NCI-H345 (cell line): ENCODE measurements at places on chromosomes 16 and 17.

DNA sequence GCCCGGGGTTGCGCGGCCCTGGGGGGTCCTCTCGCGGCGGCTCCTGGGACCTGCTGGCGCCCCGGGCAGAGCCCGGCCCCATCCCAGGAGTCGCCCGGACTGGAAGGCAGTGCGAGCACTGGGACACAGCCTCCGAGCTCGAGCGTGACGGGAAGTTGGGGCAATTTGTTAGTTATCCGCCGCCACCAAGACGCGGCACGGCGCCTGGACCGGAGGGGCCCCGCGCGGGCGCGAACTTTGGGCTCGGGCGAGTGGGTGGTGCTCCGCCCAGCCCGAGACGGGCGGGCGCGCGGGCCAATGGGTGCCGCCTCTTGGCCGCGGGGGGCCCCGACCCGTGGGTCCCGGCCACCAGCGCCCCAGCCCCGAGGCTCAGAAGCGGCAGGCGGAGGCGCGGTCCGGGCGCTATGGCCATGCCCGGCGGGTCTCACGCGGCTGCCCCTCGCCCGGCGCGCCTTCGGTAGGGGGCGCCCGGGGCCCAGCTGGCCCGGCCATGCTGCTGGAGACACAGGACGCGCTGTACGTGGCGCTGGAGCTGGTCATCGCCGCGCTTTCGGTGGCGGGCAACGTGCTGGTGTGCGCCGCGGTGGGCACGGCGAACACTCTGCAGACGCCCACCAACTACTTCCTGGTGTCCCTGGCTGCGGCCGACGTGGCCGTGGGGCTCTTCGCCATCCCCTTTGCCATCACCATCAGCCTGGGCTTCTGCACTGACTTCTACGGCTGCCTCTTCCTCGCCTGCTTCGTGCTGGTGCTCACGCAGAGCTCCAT is at the start of gene ADORA2B:
TSS of gene ADORA2B (plus strand) at position 372 of the 768 bp plus-strand sequence. CDS start at position 491, 119 bp downstream.
- peak; percentile 8 for DNase-seq

DNA sequence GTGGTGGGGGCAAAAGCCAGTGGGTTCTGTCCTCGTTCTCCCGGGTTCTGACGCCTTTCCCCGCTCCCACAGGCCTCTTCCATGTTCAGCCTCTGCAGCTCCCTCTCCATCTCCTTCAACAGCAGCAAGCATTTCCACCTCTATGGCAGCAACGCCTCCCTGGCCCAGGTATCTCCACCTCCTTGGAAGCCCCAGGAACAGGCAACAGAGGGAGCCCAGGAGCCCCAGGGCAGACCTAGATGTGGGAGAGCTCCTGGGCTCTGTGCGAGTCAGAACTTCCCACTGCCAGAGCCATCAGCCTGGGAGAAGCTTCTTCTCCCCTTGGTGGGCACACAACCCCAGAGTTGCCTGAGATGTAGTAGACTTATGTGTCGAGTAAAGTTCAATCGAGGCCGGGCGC is 7.8 kb downstream of the ZNF768 start:
- DNase-seq: no peak

DNA sequence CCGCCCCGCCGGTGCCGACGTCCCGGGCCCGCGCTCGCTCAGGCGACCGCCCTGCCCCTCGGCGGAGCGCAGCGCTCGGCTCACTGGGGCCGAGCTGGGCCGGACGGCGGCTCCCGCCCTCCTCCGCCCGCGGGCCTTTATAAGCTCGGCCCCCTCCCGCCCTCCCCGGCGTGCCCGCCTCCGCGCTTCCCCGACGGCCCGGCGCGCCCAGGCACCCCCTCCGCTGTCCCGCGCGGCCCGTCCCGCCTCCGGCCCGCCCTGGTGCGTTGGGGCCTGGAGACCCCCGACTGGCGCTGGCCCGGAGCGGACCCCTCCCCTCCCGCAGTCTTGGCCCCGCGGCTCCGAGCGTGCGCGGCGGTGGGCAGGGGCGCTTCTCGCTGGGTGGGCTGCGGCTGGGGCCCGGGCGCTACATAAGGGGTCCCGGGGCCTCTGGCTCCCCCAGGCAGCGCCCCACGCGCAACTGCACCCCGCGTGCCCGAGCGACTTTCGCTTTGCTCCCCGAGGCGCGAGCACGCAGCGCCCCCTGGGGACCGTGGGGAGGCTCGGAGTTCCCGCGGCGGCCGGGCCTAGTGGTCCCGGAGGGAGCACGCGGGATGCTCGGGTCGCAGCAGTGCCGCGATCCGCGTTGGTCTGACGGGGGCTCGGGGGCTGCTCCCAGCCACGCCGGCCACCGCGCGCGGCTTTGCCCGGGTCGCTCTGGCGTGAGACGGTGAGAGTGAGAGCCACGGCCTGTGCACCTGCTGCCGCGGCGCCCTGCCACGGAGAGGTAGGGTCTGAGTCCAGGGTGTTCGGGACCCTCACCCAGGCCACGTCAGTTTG is at the start of gene PIEZO1:
TSS of gene PIEZO1 (minus strand) at position 115 of the 819 bp plus-strand sequence. CDS start 256 bp downstream, outside the sequence.
- peak; percentile 17 for DNase-seq

- peak; percentile 74 for DNase-seq
Measured at GRCh38 chr17:1486802-1487695, 5.4 kb downstream of the MYO1C start.

DNA sequence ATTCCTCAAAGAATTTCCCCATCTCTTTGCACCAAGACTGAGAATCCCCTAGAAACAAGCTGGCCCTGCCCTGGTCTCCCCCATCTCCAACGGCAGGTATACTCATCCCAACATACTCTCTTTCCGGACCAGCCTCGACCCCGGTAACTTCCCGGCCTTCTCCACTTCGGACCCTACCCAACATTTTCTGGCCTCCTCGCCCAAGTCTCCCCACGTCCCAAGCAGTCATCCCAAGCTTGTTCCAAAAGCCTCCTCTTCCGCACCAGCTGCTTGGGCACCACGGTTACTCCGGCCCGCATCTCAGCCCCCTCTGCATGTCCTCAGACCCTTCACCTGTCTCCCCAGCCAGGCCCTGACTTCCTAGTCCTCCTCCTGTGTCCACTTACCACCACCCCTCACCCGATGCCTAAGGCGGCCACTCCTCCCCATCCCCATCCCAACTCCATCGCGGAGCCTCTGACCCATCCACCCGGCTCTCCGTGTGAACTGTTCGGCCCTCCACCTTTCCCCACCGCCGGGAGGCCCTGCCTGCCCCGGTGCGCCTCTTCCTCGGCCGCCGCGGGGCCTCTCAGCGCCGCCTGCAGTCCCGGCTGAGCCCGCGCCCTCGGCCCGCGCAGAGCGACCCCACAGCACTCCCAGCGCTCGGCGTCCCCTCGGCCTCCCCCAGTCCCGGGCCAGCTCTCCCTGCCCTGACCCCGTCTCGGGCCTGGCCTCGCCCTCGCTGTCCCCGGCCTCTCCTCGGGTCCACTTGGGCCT is 994 bp downstream of the PITPNA start:
- no peak for DNase-seq

- DNase-seq: no peak
Measured at GRCh38 chr16:67456391-67457081, 24.4 kb downstream of the ATP6V0D1 start.
